ENCODE measurements at places on chromosomes 1 and 21. TPM values are rescaled to one million over a fixed set of nuclear protein-coding genes. Genes with fewer than 3 reads are reported as not detected.

GRCh38 chr1:220347654-220348175, 75.5 kb upstream of the RAB3GAP2 start:
- H3K4me1 ChIP-seq, result no peaks in the 10 kb centered on the region
- H3K27me3 ChIP-seq, result peaks cover 3% of the 10 kb centered on the region
- DNase-seq, result no peak
- H3K36me3 ChIP-seq, result no peaks in the 10 kb centered on the region
- no peak overlapping the region for H3K4me3 ChIP-seq
- no peak overlapping the region for H3K27ac ChIP-seq

DNA sequence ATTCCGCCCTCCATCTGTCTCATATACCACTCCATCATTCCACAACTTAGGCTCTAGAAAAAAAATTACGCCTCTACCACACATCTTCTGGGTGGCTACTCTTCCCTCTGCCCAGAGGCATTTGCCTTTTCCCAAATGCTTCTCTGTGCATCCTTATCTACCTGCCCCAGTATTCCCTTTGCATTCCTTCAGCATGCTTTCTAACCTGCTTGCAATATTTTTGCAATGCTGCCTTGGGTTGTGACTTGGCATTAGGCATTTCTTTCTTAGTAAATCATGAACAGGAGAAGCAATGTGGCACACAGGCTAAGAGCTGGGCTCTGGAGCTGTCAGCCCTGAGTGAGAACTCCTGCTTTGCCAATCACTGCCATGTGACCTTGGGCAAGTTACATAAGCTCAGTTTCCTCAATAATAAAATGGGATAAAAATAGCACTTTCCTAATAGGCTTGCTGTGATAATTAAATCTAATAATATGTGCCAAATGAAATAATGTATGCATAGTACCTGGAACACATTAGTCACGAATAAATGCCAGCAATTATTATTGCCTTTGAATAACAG, 276.0 kb downstream of the ASTN1 start:
- H3K27me3 ChIP-seq, result no peaks in the 10 kb centered on the region
- no peaks in the 10 kb centered on the region for H3K36me3 ChIP-seq
- no peaks in the 10 kb centered on the region for H3K4me1 ChIP-seq

DCST2 gene
- 1.4 TPM for total RNA-seq

DENND2C gene
- 2.0 TPM for total RNA-seq

SLAMF9 gene
- not detected for total RNA-seq

CDC20 gene
- total RNA-seq, result 1.1 TPM

DNA sequence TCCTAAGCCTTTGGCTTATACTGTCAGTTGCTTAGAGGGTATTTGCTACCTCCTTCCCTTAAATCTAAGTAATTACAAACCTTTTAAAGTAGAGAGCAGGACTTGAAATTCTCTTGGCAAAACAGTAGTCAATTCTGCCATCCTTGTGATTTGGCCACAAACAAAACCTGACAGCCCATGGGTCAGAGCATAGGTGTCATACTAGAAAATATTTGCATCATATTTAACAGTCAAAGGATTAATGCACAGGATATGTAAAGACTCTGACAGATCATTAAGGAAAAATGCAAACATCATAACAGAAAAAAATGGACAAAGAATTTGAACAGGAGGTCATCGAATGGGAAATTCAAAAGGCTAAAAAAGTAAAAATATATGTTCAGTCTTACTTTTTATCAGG, 50.5 kb downstream of the ZFYVE9 start:
- H3K4me3 ChIP-seq, result no peak overlapping the region
- no peaks in the 10 kb centered on the region for H3K4me1 ChIP-seq
- DNase-seq, result no peak
- H3K36me3 ChIP-seq, result no peaks in the 10 kb centered on the region
- no peak overlapping the region for H3K27ac ChIP-seq
- no peaks in the 10 kb centered on the region for H3K27me3 ChIP-seq

RYR2 gene
- total RNA-seq, result not detected

DNA sequence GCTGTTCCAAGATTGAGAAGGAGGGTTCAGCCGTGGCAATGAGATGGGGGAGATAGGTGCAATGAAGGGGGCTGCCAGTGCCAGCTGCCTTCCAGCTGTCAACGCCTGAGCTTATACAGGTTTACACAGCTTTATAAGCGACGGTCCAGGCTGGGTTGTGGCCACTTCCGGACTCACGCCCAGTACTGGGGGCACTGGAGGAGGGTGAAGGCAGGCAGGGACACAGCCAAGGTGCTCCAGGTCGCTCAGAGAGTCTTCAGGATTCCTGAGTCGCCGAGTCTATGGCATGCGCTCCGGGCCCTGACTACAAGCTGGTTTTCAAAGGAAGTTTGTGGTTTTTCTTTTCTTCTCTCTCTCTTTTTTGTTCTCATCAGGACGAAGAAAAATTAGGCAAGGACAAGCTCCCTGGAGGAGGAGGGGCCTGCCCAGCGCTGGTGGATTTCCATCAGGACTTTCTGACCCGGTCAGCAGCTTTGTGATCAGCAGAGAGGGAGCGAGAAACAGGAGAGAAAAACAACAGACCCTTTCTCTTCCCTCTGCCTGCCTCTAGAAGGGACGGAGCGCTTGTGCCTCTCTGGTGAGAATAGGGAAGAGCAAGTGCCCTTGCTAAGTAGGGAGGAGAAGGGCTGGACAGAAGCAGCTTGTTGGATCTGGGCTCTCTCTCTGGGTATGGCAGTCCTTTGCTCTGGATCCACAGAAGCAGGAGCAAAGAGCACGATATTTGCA, at the start of gene MINDY1:
TSS of gene MINDY1 (minus strand) at position 576 of the 726 bp plus-strand sequence. CDS start 4,285 bp downstream, outside the sequence.
- no peak for DNase-seq
- H3K36me3 ChIP-seq, result peaks cover 13% of the 10 kb centered on the region
- H3K27me3 ChIP-seq, result no peaks in the 10 kb centered on the region
- H3K27ac ChIP-seq, result peak within 1 kb of the TSS; percentile 98
- H3K4me3 ChIP-seq, result peak within 1 kb of the TSS; percentile 82

- H3K36me3 ChIP-seq, result no peaks in the 10 kb centered on the region
- DNase-seq, result no peak
- no peaks in the 10 kb centered on the region for H3K27me3 ChIP-seq
- peaks cover 4% of the 10 kb centered on the region for H3K4me1 ChIP-seq
Measured at GRCh38 chr1:77350012-77350770, 68.4 kb downstream of the AK5 start.

HRNR gene
- total RNA-seq, result not detected

DNA sequence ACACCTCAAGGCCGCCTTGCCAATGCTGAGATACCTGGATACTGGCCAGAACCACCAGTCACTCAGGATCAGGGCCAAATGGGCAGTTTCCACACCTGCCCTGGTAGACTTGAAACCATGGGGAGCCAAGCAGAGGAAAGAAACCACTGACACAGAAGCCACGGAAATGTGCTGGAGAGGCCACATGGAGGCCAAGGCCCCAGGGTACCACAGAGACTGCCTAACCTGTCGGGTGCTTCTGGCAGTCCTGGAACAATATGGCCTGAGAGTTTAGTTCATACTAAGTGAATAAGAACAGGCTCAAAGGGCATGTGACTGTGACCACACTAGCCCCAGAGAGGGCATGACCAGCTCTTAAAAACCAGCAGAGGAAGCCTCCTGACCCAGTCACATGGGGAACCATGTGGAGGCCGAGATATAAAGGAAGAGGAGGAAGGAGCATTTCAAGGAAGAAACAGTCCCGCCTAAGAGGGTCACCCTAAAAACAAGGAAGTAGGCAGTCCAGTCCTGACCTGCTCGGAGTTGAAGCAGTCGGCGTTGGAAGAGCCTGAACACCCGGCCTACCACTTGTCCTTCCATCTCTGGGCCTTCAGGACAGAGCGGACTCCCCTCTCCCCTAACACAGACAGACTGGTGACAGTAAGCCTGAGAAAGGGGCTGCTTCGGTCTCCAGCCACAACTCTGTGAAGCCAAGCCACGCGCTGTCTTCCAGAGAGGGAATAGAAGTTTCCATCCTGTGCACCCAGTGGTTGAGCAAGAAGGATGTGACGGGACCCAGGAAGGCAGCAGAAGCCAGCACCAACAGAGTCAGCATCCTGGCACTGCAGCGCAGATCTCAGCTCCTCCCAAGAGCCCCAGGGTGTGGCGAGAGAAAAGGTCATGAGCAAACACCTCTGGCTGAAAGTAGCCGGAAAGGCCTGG, at the start of gene DENND2D:
TSS of gene DENND2D (minus strand) at position 766 of the 921 bp plus-strand sequence. CDS start at position 579, 187 bp downstream.
- H3K27ac ChIP-seq, result peak within 1 kb of the TSS; percentile 70
- peaks cover 41% of the 10 kb centered on the region for H3K36me3 ChIP-seq
- H3K4me1 ChIP-seq, result peaks cover 82% of the 10 kb centered on the region
- H3K27me3 ChIP-seq, result no peaks in the 10 kb centered on the region
- H3K4me3 ChIP-seq, result peak within 1 kb of the TSS; percentile 79

DNA sequence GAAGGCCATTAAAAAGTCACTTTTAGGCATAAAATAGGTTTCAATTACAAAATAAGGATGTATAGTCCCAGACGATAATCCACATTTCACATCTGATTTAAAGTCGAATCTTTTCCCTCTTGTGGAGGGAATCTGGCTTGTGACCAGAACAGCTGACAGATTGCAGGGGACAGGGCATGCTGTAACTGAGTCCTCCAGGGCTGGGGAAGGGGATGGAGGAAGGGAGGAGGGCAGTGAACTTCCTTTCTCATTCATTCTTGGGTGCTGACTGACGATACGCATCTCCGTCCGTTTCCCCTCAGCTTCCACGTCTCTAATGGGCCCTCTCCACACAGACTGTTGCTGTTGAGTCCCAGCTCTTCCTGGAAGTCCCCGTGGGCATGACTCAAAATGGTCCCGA, 108.1 kb upstream of the CSF3R start:
- no peaks in the 10 kb centered on the region for H3K4me1 ChIP-seq
- H3K27ac ChIP-seq, result no peak overlapping the region
- DNase-seq, result no peak
- H3K4me3 ChIP-seq, result no peak overlapping the region
- H3K36me3 ChIP-seq, result no peaks in the 10 kb centered on the region

INSRR gene
- not detected for total RNA-seq

DNA sequence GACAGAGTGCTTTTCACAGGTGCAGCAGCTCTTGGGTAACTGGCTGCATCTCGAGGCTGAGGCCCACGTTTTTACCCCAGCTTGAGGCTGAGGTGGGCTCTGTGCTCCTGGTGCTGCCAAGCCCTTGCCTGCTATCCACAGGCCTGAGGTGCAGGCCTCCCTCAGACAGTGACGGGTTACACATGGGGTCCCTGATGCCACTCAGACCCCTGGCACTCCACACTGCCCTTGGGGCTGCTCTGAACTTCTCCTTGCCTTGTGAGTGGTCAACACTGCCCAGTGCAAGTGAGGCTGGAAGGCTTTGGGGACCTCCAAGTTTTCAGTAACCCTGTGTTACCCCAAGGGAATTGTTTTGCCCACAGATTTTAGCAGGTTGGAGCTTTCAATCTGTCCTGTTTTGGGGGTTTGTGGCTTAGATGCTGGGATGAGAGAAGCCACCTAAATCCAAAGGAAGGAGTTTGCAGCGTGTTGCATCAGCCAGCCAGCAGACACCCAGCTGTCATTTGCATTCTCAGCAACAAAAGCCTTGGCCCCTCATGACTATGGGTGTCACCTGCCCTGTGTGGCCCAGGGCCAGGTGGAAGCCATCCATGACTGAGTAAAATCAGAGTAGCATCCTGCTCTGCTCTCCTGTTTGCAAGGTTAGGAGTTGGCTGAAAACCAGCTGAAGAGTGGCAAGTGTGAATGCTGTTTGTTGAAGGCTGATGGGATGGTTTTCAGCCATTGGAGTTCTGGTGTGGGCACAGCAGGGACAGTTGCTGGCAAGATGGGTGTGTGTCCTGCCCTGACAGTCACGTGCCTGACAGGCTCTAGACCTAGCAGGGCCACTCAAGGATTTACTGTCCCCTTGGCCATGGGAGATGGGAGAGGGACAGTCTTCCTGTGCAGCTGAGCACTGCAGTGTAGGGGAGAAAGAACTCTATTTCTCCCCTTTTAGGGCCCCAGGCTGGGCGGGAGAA, 3.2 kb downstream of the RNF187 start:
- no peaks in the 10 kb centered on the region for H3K27me3 ChIP-seq
- no peak overlapping the region for H3K4me3 ChIP-seq
- H3K36me3 ChIP-seq, result peaks cover 48% of the 10 kb centered on the region
- no peak overlapping the region for H3K27ac ChIP-seq
- H3K4me1 ChIP-seq, result peaks cover 43% of the 10 kb centered on the region

GRCh38 chr1:161440312-161440894, 64.9 kb upstream of the FCGR2A start:
- DNase-seq, result peak; percentile 16
- no peaks in the 10 kb centered on the region for H3K36me3 ChIP-seq
- peak overlapping the region; percentile 69 for H3K4me3 ChIP-seq

MCOLN3 gene
- total RNA-seq, result 0.14 TPM

DNA sequence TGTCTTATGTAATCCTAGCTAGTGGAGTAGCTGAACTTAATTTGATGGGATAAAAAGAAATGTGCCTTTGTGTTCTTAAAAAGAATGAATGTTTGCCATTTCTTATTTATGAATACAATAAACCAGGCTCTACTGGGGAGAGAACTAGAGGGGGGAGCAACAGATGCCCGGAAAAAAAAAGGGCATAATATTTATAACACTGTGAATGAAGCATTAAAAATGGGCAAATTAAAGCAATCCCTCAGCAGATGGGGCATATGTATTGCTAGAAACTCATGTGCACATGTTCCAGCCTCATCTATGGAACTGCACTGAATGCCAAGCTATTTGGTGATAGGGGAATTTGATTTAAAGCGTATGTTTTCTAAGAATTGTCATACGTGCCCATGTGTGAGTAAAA, 42.3 kb upstream of the KCNJ6 start:
- no peak for DNase-seq
- peaks cover 4% of the 10 kb centered on the region for H3K27me3 ChIP-seq
- no peak overlapping the region for H3K4me3 ChIP-seq

- DNase-seq, result no peak
- H3K4me1 ChIP-seq, result no peaks in the 10 kb centered on the region
- no peak overlapping the region for H3K4me3 ChIP-seq
- H3K27me3 ChIP-seq, result no peaks in the 10 kb centered on the region
- H3K36me3 ChIP-seq, result no peaks in the 10 kb centered on the region
Measured at GRCh38 chr1:36208978-36209703, 15.1 kb upstream of the THRAP3 start.

RNF186 gene
- not detected for total RNA-seq

GRCh38 chr1:194028002-194028401, 841.6 kb upstream of the B3GALT2 start:
- H3K27ac ChIP-seq, result no peak overlapping the region
- no peak for DNase-seq
- no peak overlapping the region for H3K4me3 ChIP-seq
- no peaks in the 10 kb centered on the region for H3K27me3 ChIP-seq
- H3K36me3 ChIP-seq, result no peaks in the 10 kb centered on the region

DNA sequence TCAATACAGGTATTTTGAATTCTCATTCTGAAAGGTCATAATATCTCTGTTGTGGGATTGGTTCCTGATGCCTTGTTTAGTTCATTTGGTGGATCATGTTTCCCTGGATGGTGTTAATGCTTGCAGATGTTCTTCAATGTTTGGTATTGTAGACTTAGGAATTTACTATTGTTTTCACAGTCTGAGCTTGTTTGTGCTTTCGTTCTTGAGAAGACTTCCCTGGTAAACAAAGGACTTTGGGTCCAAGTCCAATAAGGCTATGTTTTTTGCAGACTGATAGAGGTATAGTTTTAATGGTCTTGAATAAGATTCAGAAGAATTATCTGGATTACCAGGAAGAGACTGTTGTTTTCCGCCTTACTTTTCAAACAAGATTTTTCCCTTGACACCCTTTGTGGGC, 1646.3 kb downstream of the AMY1C start:
- no peaks in the 10 kb centered on the region for H3K4me1 ChIP-seq
- H3K27me3 ChIP-seq, result no peaks in the 10 kb centered on the region
- H3K36me3 ChIP-seq, result no peaks in the 10 kb centered on the region

FALEC gene
- total RNA-seq, result not detected

GRCh38 chr1:42692911-42693310, 10.7 kb downstream of the YBX1 start:
- peaks cover 23% of the 10 kb centered on the region for H3K4me1 ChIP-seq
- H3K36me3 ChIP-seq, result peaks cover 45% of the 10 kb centered on the region
- DNase-seq, result no peak

GRCh38 chr1:100543640-100544039, 5.7 kb downstream of the GPR88 start:
- peaks cover 12% of the 10 kb centered on the region for H3K27me3 ChIP-seq
- H3K27ac ChIP-seq, result no peak overlapping the region
- no peaks in the 10 kb centered on the region for H3K36me3 ChIP-seq
